ENCODE measurements at places on chromosomes 5 and 9.
A peak's percentile ranks its signal among the peaks of the same experiment; 100 is the strongest.

GRCh38 chr5:17081142-17081541 is 136.3 kb upstream of the BASP1 start:
- no peak for DNase-seq

DNA sequence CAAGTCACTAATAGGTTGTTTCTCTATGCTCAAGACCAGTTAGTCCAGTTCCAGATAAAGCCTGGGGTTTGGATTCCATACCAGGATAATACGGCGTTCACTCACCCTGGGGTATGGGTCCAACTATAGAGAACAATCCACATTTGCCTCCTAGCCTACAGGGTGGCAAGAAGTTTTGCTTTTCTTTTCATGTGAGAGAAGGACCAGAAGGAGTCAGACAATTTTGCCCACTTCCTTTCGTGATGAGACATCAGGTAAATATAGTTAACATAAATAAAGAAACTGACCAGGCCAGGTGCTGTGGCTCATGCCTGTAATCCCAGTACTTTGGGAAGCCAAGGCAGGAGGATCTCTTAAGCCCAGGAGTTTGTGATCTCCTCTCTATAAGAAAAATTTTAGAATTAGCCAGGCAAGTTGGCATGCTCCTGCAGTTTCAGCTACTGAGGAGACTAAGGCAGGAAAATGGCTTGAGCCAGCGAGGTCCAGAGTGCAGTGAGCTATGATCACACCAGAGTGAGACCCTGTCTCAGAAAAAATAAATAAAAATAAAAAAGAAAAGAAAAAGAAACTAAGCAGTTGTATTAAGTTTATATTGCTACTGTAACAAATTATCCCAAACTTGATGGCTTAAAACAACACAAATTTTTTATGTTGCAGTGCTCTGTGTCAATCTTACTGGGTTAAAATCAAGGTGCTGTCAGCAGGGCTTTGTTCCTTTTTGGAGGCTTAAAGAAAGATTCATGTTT is 7.5 kb upstream of the REEP5 start:
- DNase-seq, result no peak

- no peak for DNase-seq
These were observed 31.2 kb downstream of the HMGCS1 start for GRCh38 chr5:43281840-43282658.

GRCh38 chr5:76495870-76496269 is 92.8 kb downstream of the IQGAP2 start:
- no peak for DNase-seq

DNA sequence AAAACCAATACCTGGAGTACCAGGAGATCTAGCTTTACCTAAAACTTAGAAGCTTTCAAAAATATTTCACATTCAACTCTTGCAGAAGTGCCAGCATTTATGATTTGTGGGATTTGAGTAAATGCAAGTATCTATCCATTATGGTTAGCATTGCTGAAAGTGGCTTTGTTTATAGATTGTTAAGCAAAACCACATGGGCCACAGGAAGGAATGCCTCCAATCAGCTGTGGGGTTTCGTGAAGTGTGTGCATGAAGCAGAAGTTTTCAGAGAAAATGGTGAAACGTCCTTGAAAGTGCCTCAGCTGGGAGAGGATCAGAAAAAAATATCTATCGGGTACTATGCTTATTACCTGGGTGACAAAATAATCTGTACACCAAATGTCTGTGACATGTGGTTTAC is 4.2 kb downstream of the LECT2 start:
- DNase-seq, result no peak

- DNase-seq, result no peak
These were observed 40.3 kb downstream of the GLDC start for GRCh38 chr9:6605202-6605601.

DNA sequence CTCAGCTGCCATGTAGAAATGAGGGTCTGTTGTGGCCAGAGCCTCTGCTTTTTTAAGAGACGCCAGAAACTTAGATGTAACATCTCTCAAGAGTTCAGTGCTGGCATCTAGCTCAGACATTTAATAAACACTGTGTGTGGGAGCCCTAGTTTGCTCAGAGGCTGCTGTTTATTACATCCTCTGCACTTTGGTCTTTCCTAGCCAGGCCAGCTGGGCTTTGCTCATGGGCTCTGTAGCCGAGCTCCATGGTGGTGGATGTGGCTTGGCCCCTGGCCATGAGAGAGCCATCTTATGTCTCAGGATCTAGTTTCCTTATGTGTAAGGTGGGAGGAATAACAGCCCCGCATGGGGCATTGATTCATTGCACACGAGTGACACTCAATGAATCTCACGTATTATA is 30.0 kb downstream of the ARHGEF37 start:
- DNase-seq, result no peak

DNA sequence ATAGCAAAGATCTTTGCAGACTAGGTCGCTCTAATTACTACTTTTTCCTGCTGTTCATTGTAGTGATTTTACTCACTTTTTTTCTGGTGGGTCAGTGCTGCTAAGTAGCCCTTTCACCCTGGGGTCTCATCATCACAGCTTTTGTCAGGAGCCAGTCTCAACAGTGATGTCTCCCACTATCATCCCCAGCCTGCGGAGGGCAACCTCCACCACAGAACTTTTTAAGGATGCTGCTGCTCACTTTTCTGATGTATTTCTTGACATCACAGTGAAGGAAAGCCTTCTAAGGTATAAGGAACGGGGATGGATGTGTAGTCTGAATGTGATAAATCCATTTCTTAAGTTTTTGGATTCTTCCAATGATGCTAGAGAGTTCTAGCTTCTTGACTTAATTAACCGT is 242.5 kb upstream of the RIOK2 start:
- DNase-seq, result no peak

GRCh38 chr5:55062039-55062779 is 38.2 kb downstream of the GZMK start:
- no peak for DNase-seq

- peak; percentile 93 for DNase-seq
These were observed 51.5 kb upstream of the NKD2 start for GRCh38 chr5:956941-957747.

DNA sequence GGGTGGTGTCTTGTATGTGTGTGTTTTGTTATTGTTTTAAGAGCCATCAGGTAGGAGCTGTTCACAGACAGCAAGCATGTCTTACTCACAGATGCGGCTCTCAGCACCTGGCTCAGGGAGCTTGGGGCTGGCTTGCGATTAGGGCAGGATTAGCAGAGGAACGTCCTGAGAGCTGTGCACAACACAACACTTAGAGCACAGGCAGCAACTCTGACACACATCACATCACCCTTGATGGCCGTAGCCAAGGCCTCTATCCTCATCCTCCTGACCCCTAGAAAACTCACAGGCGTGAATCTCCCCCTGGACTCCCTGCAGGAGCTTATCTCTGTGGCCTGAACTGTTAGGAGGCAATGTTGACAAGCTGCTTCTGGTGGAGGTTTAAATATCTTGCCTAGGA is 7.1 kb upstream of the IL17B start:
- DNase-seq, result no peak

- DNase-seq, result no peak
These were observed 67.8 kb downstream of the ENTREP1 start for GRCh38 chr9:69392826-69393225.

GRCh38 chr5:112355058-112355685 is 63.9 kb downstream of the EPB41L4A start:
- DNase-seq, result no peak

DNA sequence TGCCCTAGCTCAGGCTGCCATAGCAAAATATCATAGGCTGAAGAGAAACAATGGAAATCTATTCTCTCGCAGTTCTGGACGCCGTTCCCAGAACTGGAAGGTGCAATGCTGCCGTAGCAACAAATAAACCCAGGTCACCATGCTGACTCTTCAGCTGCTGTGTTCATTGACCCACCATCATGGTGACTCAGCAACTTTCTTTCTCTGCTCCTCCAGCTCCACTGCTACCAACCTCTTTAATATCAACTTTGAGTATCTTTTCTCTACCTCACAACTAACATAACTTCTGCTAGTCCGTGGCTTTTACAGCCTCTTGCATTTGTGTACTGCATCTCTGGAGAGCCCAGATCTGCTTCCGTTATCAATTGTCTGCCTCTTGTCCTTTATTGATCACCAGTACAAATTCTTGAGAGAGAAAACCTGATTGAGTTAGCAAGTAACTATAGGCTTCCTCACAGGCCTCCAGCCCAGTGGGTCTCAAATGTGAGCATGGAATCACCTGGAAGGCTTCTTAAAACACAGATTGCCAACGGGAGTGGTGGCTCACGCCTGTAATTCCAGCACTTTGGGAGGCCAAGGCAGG is 47.3 kb upstream of the SLC30A5 start:
- no peak for DNase-seq

- DNase-seq, result no peak
These were observed 581.8 kb upstream of the C9orf72 start for GRCh38 chr9:28155067-28155466.

GRCh38 chr5:133396187-133396741 is 216.1 kb downstream of the FSTL4 start:
- no peak for DNase-seq

DNA sequence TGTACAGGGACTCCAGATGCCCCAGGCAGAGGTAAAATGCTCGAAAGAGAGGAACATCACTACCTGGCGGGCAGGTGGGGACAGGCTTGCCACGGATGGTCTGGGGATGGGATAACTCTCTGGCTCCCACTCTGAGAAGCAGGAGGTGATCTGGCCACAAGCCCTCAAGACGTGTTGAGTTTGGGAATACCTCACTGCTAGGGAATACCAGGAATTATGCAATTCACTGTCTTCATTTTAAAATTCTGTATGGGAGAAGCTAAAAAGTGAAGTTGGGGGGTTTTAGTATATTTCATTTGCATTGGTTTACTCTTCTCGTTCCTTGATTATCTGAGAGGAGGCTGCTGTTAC is 510.4 kb downstream of the CCDC171 start:
- no peak for DNase-seq

GRCh38 chr5:55888205-55888604 is 37.0 kb downstream of the IL31RA start:
- no peak for DNase-seq

GRCh38 chr9:78073722-78074121 is 42.1 kb upstream of the GNAQ start:
- no peak for DNase-seq

- DNase-seq, result no peak
These were observed 473.0 kb downstream of the EBF1 start for GRCh38 chr5:158626718-158627117.

All from ACHN (cell line).